ENCODE measurements at places on chromosomes 3 and 15.
A peak's percentile ranks its signal among the peaks of the same experiment; 100 is the strongest.

- ATAC-seq, result no peak
These were observed 25.0 kb upstream of the LOXL1 start for GRCh38 chr15:73901126-73901810.

- ATAC-seq, result no peak
These were observed 88.9 kb upstream of the FEZF2 start for GRCh38 chr3:62462104-62462762.

- peak; percentile 42 for ATAC-seq
These were observed at the start of the genes CLCN2 and POLR2H for GRCh38 chr3:184361532-184361931. Gene CLCN2, minus strand, starts transcription at chr3:184361605. Its CDS starts 126 bp downstream, at chr3:184361479. Gene POLR2H, plus strand, starts transcription at chr3:184361710. Its CDS starts 1,783 bp downstream, at chr3:184363493.

- ATAC-seq, result no peak
These were observed 14.6 kb downstream of the HDC start for GRCh38 chr15:50250760-50251394.

DNA sequence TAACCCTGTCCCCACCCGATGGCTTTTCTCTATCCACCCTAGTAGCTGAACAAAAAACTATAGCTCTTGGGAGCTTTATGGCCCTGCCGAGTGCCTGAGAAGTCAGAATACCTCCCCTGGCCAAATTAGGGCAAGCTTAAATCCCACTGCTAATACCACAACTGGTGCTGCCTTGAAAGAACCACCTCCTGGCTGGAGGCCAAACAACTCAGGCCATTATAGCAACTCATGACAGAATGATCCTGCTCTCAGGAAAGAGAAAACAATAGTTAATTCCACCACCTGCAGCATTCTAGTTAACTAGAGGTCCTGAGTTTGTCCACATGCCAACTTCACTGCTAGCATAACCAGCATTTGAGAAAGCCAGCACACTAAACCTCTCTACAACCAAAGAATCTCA lies 123.2 kb downstream of the RTP4 start:
- ATAC-seq, result no peak

- no peak for ATAC-seq
These were observed 160.1 kb upstream of the PLAAT1 start for GRCh38 chr3:193080821-193081365.

- ATAC-seq, result no peak
These were observed 64.4 kb downstream of the SLC9A9 start for GRCh38 chr3:143783851-143784370.

DNA sequence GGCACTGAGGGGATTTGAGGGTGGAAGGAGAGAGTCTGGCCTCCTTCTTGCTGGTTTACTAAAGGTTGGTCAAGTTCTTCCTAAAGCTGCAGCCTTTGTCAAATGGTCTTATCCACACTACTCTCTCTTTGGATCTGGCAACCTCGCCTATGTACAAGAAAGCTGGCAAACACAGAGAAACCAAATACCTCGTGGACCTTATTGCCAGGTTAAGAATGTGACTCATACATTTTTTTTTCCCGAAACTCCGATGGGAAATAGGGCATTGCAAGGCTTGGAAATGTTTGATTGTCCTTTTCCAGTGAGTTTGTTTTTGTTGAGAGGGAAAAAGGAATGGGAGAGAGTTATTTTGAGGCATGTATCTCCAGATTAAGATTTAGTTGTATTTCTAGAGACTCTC lies 13.9 kb downstream of the EOMES start:
- no peak for ATAC-seq

DNA sequence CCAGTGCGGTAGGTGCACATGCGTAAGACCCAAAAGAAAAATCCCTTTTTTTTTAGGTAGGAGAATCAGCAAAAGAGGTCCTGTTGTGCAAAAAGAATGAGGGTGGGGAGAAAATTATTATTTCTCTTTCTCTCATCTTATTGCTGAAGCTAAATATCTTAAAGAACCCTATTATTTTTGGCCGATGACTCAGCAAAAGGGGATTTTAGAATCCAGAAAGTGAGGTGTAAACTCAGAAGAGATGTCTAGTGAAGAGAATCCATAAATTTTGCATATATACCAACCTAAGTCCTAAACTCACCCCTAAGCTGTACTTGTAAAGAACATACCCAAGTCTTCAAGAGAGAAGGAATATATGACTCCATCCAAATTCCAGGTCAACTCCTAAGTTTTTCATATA lies 386.3 kb upstream of the ZNF717 start:
- no peak for ATAC-seq

GRCh38 chr15:78244101-78244500 lies 9.7 kb upstream of the ACSBG1 start:
- ATAC-seq, result no peak

- ATAC-seq, result no peak
These were observed 97.8 kb downstream of the NUP210 start for GRCh38 chr3:13322324-13322723.

DNA sequence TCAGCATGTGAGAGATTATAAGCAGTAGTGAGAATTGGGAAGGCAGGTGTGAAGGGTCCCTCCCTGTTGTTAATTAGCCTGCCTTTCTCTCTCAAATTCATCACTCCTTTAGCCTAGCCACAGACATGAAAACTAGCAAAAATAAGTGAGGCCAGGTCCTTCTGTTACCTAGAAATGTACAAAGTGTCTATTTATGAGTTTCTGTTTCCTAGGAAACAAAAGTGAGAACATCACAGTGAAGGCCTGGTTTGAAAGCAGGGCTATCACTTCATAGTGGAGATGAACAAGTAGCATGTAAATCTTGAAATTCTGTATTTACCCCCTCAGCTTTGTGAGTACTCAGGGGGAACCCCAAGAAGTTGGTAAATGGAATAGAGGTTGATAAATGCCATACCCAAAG lies 78.2 kb upstream of the UMPS start:
- ATAC-seq, result peak; percentile 30

GRCh38 chr3:149462051-149462450 lies 12.4 kb upstream of the TM4SF4 start:
- ATAC-seq, result no peak

- no peak for ATAC-seq
These were observed 9.3 kb downstream of the WWTR1 start for GRCh38 chr3:149648525-149648924.

DNA sequence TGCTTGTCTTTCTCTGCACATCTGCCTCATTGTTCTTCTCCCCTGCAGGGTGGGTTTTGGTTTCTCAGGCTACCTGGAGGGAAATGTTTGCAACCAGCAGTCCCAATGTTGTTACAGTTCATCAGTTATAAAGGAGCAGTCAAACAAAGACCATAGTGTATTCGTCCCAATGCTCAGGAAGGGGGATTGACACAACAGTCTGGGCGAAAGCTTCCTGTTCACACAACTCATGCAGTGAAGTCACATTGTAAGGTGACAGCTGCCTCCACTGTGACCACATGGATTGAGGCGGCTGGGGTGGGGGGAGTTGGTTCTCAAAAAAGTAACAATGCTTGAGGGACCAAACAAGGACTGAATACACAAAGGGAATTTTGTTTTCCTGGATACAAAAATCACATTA lies 28.8 kb upstream of the TF start:
- ATAC-seq, result no peak

DNA sequence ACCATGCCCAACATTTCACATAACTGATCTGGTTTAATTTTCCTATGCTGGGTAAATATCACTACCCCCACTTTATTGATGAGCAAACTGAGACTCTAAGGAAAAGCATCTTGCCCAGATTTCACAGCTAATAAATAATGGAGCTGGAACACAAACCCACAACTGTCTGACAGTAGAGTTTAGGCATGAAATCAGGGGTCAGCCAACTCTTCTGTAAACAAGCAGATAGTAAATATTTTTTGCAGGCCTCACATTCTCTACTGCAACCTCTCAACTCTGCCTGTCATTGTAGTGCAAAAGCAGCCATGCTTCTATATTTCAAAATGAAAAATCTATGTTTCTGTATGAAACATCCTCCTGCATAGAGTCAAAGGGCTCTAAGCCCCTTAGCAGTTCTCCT lies 111.5 kb downstream of the ERC2 start:
- no peak for ATAC-seq

GRCh38 chr3:180179562-180179961 lies 142.8 kb upstream of the PEX5L start:
- ATAC-seq, result no peak

DNA sequence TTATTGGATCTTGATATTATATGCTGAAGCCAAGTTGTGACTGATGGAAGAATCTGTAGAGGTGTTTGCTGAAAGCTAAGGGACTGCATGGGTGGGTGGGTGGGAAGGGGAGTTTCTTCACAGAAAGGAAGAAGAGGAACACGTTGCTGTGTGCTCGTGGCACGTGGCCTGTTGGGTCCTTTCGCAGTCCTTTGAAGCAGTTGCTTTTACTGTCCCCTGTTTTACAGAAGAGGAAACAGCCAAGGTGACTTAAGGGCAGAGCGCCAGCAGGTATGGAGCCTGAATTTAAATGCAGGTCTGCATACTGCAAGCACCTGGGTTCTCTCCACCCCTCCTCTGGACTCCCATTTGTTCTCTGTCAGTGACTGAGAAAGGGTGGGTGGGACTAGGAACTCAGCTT lies 59.4 kb upstream of the PRR23C start:
- ATAC-seq, result no peak

- no peak for ATAC-seq
These were observed 3.9 kb downstream of the GP5 start for GRCh38 chr3:194395212-194395611.

GRCh38 chr3:17166369-17166768 lies 281.6 kb downstream of the PLCL2 start:
- ATAC-seq, result no peak

- peak; percentile 65 for ATAC-seq
These were observed 16.9 kb upstream of the SCAMP5 start for GRCh38 chr15:74978503-74978902.

DNA sequence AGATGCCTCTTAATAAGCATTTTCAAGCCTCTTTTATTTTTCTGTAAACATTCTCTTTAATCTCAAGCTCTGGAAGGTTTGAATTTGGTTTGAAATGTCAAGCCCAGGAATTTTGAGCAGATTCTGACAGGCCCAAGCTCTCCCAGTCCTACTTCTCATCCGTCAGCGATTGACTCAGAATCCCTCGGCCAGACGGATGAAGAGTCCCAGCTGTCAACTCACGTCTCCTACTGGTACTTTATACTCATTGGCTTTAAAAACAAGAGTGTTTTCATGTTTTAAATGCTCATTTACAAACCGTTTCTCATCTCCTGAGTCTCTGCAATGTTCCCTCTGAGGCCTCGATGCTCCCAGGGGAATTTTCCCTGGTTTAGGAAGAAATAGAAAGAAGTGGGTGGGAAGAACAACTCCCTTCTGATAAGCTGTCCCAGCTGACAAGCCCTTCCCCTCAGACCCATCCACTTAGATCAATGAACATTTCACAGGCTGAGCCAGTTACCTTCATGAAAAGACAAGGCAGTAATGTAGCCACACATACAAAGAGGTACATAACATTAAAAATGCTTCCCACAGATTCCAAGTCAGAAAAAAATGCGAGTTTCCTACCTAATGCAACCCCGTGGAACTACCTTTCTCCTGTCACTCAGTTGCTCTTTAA lies 478.2 kb upstream of the DPH6 start:
- ATAC-seq, result no peak

DNA sequence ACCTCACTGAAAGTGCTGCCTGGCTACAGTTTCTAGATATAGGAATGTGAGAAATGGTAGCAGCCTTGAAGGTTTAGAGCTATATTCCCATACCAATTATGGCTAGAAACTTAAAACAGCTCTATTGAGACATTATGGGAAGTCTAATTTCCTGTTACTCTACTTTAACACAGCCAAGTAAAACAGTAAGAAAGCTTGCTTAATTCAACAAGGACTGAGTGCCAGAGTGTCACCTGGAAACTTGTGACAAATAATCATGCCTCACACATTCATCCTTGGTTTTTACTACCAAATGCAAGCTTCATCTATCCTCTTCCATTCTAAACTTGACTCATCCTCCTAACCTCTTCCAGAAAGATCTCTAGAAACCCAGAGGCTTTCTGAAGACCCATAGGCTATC lies 41.7 kb downstream of the UBE3A start:
- no peak for ATAC-seq
